ENCODE measurements at places on chromosomes 5 and 9. TPM values are rescaled to one million over a fixed set of nuclear protein-coding genes. Genes with fewer than 3 reads are reported as not detected.

The LHX3 gene
- total RNA-seq, result not detected

The WNT8A gene
- not detected for total RNA-seq

The IFNK gene
- 0.12 TPM for total RNA-seq

The CCNI2 gene
- total RNA-seq, result not detected

The ANXA1 gene
- 854 TPM for total RNA-seq

The ADAMTSL1 gene
- total RNA-seq, result 60.6 TPM

The TRIM7 gene
- 2.4 TPM for total RNA-seq

The KYAT1 gene
- 13.4 TPM for total RNA-seq

The EPB41L4A gene
- total RNA-seq, result 1.00 TPM

The PCDHB7 gene
- 0.11 TPM for total RNA-seq

The SLC4A9 gene
- not detected for total RNA-seq

The CTXN3 gene
- not detected for total RNA-seq

The IL5 gene
- total RNA-seq, result not detected
